ENCODE measurements at places on chromosomes 7 and 10.

- DNase-seq, result no peak
Observed at GRCh38 chr7:1068619-1069018, 19.3 kb upstream of the GPER1 start.

DNA sequence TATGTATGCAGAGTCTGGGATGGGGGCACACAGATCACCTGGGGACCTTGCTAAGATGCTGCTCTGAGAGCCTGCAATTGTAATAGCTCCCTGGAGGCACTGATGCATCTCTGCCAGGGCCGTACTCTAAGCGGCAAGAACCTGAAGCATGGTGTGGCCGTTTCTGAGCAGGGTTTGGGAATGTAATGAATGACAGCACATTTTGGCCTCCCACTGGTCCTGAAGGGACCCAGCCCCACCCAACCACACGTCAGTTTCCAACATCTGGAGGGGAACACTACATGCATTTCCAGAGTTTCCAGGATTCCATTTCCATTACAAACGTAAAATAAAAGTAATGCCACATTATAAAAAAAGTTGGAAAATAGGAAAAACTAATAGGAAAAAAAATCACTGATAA lies 14.0 kb downstream of the ZCCHC24 start:
- no peak for DNase-seq

DNA sequence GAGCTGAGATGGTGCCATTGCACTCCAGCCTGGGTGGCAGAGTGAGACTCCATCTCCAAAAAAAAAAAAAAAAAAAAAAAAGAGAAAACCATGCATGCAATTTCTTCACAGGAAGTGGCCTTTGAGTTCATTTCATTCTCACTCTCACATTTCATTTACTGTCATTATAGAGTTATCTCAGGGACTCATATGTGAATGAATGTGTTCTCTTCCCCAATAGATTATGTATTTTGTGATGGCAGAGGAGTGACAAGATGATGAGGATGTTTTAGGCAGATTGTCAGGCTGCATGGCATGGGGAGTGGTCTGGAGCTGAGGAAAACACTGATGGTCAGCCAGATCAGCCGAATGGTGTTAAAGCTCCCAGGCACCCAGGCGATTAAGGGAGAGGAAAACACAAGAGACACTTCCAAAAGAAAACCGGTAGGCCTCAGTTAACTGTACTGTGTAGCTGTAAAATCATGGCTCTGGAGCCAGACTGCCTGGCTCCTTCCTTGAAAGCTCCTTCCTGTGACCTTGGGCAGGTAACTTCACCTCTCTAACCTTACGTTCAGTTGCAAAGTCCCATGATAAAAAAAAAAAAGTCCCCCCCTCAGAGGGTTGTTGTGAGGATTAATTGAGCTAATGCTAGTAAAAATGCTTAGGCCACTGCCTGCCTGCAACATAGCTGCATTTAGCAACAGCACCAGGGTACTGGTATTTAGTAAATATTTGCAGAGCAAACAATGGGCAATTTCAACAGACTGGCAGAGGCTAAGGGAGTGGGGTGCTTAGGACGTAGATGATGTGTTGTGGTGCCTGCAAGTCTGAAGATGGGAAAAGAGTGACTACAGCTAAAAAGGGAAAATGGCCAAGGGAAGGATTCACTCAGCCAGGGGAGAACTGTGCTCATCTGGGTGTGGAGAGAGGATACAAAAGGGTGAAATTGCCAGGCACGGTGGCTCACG lies 6.9 kb downstream of the FRAT2 start:
- peak; percentile 29 for DNase-seq

- no peak for DNase-seq
Observed at GRCh38 chr7:99648843-99649242, 31.0 kb downstream of the CYP3A5 start.

DNA sequence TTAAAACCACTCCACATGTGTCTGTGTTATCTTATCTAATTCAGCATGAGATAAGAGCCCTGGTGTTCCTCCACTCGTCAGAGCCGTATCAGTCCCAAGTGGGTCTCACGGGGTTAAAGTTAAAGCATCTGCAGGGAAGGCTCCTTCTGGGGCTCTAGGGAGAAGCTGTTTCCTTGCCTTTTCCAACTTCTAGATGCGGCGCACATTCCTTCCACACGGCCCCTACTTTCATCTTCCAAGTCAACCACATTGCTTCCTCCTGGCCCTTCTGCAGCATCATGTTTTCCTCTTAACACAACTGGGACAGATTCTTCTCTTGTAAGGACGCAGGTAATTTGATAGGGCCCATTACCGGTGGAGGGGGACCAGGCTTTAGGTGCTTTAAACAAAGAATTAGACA lies 620.1 kb upstream of the DPP6 start:
- no peak for DNase-seq

- no peak for DNase-seq
Observed at GRCh38 chr7:150875791-150876190, 23.5 kb downstream of the AOC1 start.

- no peak for DNase-seq
Observed at GRCh38 chr10:13079776-13080050, 20.2 kb upstream of the OPTN start.

- no peak for DNase-seq
Observed at GRCh38 chr10:68296843-68297663, 34.8 kb upstream of the HNRNPH3 start.

- no peak for DNase-seq
Observed at GRCh38 chr7:79951415-79951814, 183.2 kb upstream of the GNAI1 start.

- no peak for DNase-seq
Observed at GRCh38 chr7:115478426-115478825, 552.1 kb downstream of the TFEC start.

DNA sequence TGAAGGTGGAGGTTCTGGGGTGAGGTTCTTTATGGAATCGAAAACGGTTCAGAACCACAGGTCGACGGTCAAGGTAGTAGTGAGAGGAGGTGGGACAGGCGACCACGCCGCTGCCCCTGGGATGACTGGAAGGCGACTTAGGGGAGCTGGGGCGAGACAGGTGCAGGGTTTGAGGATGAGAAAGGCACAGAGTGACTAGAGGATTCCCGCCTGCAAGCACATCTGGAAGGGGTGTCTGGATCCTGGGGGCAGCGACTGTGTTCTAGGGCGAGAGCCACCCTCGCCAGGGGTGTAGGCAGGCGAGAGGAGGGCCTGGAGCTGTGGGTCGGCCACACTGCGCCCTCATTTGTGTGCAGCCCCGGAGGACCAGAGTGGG lies 468 bp upstream of the IRF5 start:
- DNase-seq, result no peak

- no peak for DNase-seq
Observed at GRCh38 chr7:30930621-30931020, 19.0 kb downstream of the AQP1 start.

GRCh38 chr7:90033850-90034249 lies 120.4 kb upstream of the STEAP1 start:
- no peak for DNase-seq

DNA sequence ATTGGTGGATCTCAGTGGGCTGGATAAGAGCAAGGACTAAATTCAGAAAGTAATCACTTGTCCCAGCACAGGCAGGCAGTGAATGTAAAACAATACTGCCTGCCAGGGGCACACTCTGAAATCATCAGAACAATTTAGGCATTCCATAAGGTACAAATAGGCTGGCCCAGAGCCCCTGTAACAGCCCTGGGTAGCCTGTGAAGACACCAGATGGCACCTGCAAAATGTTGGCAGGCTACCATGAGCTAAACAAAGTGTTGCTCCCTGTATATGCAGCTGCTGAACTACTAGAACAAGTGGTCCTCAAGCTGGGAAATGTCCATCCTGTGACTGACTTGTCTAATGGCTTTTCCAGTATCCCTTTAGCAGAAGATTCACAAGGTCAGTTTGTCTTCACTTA lies 3.0 kb upstream of the PRSS37 start:
- DNase-seq, result peak; percentile 54

- DNase-seq, result no peak
Observed at GRCh38 chr7:138352570-138353461, 107.2 kb upstream of the TRIM24 start.

- no peak for DNase-seq
Observed at GRCh38 chr7:29970158-29970557, 19.4 kb downstream of the SCRN1 start.

All from NCI-H774 (cell line).